ENCODE measurements at places on chromosomes 2 and 18.

- DNase-seq, result peak; percentile 97
These were observed 29.2 kb upstream of the PPP4R1 start for GRCh38 chr18:9643549-9643948.

- DNase-seq, result no peak
These were observed 49.6 kb downstream of the PIK3C3 start for GRCh38 chr18:42004653-42005052.

DNA sequence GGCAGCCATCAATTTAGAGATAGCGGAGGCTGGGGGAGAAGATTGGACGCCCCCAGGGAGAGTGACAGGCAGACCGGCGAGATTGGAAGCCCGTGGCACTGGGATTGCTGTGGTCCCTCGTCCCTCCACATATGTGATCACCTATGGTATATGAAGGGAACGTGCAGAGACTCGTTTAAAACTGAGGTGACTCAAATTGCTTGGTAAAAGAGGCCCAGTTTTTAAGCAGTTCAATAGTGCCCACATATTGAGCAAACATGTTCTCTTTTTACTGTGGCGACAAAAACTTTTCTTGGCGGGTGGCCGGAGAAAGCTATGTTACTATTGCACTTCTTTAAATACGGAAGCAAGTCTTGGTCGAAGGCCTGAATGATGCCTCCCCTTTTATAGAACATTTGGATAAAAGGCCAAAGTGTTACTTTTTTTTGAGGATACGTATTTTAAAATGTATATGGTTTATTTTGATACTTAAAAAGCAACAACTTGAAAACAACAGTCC, 9.1 kb downstream of the B3GNT2 start:
- no peak for DNase-seq

DNA sequence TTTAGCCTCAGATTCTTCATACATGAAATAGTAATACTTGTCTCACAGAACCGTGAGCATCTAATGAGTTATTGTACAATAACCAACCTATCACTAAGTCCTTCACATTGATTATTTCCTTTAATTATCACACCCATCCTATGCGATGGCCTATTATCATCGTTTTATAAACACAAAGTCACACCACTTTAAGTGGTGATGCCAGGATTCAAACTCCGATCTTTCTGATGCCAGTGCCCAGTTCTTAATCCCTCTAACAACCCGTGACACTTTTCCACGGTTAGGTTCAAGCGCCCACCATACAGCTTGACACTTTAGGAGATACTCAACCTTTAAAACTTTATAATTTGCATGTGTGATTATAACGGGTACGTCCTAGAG, 523 bp upstream of the ALMS1 start:
- DNase-seq, result no peak

DNA sequence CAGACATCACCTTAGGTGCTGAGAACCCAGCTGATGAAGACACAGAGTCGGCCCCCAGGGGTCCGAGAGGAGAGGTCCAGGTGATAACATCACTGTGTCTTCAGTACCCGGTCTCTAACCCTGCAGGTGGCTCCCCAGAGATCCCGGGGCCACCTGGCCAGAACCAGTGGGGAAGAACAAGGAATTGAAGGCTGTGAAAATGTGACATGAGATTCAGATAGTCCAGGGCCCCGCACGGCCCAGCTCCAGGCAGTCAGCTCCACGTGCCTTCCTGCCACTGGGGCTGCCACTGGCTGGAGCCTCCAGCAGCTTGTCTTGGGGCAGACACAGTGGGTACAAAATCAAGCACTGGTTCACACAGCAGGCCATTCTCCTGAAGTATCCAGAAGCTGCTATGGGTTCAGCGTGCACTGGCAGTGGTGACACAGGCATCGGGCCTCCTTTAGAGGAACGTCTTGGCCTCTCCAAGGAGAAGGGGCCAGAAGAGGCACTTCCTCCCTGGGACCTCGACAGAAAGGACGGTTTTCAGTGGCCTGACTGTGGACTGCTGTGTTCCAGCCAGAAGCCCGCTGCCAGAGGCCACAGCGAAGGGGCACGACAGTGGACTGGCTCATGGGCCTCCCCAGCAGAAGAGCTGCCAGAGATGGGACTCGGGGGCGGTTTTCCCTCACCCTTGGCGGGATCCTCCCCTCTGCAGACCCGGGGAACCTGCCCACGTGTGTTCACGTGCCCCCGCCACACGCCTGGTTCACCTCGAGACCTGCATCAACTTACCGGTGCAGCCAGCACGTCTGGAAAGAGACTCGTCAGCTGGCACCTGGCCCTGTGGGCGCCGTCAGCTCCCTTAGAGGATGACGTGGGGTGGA, 150.4 kb downstream of the HDAC4 start:
- no peak for DNase-seq

GRCh38 chr2:217162533-217162932, 302.7 kb upstream of the TNP1 start:
- peak; percentile 87 for DNase-seq

- DNase-seq, result no peak
These were observed 19.3 kb upstream of the TMEM87B start for GRCh38 chr2:112035786-112036185.

DNA sequence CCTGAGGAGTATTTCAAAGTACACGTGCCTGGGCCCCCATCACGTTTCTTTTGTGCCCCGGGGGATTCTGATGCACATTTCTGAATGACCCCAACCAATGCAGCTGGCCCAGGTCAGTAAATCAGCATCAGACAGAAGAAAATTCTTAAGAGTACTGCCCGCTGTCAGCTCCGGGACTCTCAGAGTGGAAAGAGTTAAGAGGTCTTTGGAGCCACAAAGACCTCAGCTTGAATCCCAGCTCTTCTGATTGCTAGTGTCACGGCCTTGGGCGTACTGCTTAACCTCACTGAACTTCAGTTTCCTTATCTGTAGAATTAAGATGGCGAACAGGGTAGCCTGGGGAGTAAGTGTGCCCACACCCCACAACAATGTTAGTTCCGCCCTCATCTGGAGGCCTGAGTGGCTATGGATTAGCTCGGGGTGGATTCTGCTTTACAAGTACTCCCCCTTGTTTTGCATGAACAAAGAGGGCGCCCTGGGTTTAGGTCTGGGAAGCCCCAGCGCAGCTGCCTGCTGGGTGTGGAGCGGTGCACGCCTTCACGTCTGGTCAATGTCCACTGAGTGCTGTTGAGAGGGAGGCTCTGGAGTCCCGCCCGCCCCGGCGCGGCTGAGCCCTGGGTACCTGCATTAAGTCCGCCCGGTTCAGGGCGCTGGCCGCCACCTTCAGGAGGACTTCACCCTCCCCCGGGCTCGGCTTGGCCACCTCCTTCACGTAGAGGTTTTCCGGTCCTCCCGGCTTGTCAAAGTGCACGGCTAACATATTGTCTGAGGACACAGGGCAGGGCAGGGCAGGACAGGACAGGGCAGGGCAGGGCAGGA, 858 bp downstream of the TP53I3 start:
- DNase-seq, result peak; percentile 88

DNA sequence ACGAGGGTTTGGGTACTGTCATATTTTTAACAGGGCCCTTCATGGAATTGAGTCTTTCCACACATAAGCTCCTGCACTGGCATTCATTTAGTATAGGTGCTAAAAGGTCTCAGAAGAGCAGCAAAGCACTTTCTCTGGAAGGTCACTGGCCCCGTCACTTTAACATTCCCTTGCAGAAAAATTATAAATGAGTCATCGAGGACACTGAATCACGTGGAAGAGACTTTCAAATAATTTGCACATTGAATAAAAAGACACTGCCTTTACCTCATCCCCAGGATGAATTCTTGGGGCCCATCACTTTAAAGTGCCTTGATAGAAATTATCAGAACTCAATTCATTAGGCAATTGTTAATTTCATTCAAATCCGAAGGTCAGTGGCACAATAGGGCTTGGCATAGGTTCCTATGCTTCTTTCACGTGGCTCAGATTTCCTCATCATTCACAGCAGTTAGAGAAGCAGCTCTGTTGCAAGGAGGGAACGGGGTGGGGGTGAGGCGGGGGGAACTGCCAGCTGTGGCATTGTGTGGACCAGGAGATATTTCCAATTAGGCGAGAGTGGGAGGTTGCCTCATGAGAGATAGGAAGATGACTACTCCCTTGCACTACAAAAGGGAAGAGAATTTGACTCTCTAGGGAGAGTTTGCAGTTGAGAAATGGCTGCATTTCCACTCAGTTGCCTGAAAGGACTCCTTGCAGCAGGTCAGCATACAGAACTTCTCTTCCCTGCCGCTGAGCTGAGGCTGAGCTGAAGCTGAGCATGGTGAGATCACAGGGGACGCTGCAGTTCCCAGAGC, 86.3 kb upstream of the NPAS2 start:
- peak; percentile 67 for DNase-seq

GRCh38 chr2:127072970-127073369, 34.0 kb downstream of the BIN1 start:
- DNase-seq, result peak; percentile 58

DNA sequence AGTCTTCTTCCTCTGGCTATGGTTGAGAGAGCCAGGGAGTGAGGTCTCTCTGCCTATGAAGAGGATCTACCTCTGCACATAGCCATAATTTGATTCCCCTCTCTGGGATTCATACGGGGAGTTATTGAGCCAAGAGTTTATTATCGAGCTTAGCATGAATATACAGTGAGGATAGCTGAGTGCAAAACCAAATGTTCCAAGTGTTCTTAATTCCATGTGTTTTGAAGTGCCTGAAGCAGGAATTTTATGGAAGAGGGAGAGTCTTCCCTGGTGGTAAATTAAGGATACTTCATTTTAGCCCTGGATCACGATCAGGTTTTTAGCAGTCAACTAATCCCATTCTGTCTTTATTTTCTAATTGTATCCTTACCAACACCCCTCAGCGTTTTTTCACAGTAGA, 270.6 kb downstream of the C1D start:
- DNase-seq, result no peak

- no peak for DNase-seq
These were observed 478.7 kb upstream of the REG3G start for GRCh38 chr2:78546843-78547242.

DNA sequence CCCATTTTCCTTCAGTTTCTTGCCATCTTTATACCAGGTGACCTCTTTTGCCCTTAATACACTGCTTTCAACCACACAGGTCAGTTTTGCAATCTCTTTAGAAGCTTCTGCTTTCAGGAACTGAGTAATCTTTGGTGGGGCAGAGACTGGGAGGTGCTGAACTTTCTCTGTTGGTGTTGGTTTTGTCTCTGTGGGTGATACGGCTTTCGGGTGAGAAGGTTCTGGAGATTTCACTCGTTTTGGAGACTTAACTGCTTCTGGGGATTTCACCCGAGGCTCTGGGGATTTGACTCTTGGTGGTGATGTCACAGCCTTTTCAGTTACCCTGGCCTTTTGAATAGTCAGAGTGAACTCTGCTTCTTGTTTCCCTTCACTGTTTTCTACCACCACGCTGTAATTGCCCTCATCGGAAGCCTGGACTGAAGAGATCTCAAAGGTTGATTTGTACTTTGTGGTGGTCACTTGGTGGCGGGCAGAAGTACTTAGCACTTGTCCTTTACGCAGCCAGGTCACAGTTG, 50.4 kb downstream of the PLEKHA3 start:
- DNase-seq, result no peak

GRCh38 chr2:99256677-99257076, 1.2 kb upstream of the LYG2 start:
- DNase-seq, result no peak

DNA sequence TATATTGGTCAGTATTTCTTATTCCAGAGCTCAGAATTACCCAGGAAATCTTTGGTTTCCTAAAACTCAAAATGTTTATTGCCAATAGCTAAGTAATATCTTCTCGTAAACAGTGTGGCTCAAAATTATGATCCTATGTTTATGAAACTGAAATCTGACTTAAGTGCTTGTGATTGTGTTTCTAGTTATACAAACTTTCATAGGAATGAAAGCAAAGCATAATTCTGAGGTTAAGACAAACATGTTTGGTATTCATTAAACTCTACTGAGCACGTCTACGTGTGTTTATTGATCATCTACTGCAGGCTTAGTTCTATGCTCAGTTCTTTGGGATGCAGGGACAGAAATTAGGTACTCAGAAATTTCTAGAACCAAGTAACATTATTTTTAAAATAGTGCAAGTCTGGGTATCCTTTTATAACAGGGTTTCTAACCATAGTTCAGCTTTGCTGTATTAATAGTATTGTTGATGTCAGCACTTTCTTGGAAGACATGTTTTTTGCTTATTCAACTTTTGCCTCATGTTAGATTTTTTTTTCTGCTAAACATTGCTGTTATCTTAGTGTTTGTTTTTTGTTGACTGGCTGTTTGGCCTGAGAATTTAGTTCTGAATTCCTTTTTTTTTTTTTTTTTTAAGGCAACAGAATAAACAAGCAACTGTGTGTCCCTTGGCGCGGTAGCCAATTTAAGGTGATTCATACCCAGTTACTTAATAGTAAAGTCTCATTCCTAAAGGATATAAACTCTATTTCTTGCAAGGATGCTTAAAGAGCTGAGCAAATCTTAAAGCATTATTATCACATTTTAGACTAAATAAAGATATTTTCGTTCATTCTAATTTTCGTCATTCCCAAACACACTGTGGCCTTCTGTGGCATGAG, 31.3 kb downstream of the PTPRM start:
- DNase-seq, result no peak

DNA sequence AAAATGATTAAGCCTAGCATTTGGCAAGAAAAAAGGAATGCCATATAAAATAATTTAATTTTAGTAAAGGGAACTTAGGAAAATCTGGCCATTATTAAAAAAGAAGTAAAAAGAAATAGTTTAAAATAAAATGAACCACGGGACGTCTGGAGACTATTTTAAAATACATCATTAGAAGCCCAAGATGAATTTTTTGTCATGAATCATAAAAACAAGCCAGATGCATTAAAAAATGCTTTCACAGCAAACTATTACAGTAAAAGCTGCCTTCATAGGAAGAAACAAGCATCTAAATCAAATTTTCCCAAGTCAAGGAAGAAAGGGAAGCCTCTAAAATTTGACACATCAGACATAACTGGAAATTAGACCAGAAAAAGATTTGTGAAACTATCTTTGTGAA, 33.0 kb downstream of the COL5A2 start:
- DNase-seq, result peak; percentile 55

- no peak for DNase-seq
These were observed 175.9 kb upstream of the KLHL29 start for GRCh38 chr2:23209059-23209458.

DNA sequence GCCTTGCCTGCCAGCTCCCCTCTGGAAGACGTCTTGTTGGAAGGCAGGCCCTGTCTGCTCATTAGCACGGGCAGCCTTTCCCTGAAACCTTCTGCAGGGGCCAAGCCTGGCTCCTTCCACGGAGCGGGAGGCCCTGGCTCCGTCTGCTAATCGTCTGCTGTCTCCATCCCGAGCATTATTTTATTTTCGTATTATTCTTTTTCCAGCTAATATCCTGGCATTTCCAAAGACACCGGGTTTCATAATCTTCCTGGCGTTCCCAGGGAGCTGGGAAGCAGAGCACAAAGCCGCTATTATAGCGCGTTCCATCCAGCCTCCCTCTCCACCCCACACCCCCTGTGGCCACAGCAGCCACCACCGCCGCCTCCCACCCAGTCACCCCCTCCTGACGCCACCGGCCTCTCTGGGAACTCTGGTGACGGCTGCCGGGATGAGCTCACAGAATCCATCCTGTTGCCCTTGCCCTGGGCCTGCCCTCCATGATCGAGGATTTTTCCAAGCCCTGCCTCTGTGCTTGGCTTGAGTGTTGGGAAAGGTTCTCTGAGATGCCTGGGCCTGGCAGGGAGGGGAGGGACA, 125.5 kb downstream of the DYSF start:
- peak; percentile 22 for DNase-seq

GRCh38 chr2:27737676-27738348, 33.7 kb upstream of the MRPL33 start:
- DNase-seq, result peak; percentile 49

GRCh38 chr2:149365931-149366583, 35.7 kb downstream of the LYPD6 start:
- DNase-seq, result peak; percentile 59

- DNase-seq, result no peak
These were observed 91.3 kb downstream of the TLK1 start for GRCh38 chr2:171069286-171069956.
